ENCODE measurements at places on chromosomes 6 and 20.
A peak's percentile ranks its signal among the peaks of the same experiment; 100 is the strongest.

GRCh38 chr20:63252284-63252711 lies 2.0 kb downstream of the NKAIN4 start:
- no peak for DNase-seq

DNA sequence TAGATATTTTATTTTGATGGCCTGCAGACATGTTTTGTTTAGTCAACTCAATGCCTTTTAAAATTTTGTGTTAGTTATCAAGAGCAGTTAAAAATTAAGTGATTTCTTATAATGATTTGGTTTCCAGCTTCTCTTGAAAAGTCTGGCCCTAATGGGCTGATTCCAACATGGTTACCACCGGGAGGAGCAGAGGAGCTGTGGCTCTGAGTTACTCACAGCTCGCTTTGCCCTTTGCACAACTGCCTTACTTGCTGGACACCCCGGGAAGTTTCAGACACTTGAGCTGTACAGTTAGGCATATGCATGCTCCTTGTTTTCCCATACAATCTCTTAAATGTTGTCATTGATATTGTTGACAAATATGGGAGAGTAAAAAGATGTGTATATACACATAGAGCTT lies 173.1 kb upstream of the MMS22L start:
- no peak for DNase-seq

- DNase-seq: no peak
Measured at GRCh38 chr20:24007758-24008157, 19.2 kb upstream of the GGTLC1 start.

- DNase-seq: no peak
Measured at GRCh38 chr6:79895382-79896074, 51.8 kb downstream of the ELOVL4 start.

- DNase-seq: no peak
Measured at GRCh38 chr6:101650402-101651100, 257.0 kb downstream of the GRIK2 start.

GRCh38 chr20:44642203-44643153 lies 9.0 kb downstream of the ADA start:
- DNase-seq: peak; percentile 56

GRCh38 chr6:133681891-133682290 lies 207.0 kb upstream of the TCF21 start:
- no peak for DNase-seq

- no peak for DNase-seq
Measured at GRCh38 chr20:61640131-61640870, 388.2 kb downstream of the CDH4 start.

GRCh38 chr20:9955646-9956045 lies 79.1 kb upstream of the ANKEF1 start:
- DNase-seq: no peak

- DNase-seq: no peak
Measured at GRCh38 chr6:2958331-2958711, 13.0 kb downstream of the SERPINB6 start.

DNA sequence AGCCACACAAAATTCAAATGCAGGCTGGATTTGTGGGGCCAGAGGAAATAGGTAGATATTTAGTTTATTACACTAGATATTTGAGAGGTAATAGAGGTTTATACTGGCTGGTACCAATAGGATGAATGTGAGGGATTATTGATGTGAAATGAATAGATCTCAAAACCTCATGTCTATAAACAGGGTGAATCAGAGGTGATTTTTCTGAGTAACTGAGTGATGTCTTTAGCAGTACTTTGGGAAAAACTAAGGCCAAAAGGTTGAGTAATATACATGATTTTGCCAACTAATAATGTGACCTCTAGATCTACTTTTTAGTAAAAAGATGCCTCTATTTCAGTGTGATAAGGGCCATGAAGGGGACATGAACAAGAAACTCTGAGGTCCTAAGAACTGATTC lies 86.8 kb downstream of the HAO1 start:
- DNase-seq: no peak

DNA sequence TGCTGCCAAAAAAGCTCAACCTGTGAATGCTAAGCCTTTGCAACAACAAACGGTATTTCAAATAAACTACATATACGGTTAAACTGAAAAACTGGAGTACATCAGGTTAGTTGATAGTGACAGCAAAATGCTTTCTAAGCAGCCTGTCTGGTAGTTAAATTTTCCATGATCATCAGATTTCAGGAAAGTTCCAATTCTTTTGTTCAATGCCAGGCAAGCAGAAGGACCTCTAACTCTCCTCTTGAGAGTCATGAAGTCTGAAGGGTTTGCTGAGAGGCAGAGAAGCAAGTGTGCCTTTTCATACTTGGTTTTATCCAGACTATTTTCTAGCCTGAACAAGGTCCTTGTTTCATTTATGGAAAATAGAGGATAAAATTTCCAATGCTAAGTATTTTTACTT lies 4.5 kb downstream of the FLRT3 start:
- no peak for DNase-seq

DNA sequence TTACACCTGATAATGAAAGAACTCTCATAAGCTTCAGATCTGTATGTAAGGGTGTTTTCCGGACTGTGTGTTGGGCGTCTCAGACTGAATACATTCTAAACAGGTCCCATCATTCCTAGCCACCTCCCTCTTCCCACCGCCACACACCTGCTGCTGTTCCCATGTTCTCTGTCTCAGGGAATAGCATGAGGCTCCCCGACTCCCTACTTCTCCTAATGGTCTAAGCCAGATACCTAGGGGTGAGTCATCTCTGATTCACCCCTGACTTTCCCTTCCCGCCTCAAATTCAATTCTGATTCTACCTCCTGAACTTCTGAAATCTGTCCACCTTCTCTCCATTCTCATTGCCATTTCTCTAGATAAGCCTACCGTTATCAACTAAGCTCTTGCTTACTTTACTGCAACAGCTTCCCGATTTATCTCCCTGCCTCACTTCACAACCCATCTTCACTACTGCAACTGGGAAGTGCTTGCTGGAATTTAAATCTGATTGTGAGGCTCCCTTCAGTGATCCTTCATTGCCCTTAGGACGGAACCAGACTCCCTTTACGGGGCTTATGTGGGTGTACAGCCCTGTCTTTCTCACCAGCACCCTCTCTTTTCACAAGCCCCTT lies 1.6 kb downstream of the TMEM14A start:
- DNase-seq: no peak

DNA sequence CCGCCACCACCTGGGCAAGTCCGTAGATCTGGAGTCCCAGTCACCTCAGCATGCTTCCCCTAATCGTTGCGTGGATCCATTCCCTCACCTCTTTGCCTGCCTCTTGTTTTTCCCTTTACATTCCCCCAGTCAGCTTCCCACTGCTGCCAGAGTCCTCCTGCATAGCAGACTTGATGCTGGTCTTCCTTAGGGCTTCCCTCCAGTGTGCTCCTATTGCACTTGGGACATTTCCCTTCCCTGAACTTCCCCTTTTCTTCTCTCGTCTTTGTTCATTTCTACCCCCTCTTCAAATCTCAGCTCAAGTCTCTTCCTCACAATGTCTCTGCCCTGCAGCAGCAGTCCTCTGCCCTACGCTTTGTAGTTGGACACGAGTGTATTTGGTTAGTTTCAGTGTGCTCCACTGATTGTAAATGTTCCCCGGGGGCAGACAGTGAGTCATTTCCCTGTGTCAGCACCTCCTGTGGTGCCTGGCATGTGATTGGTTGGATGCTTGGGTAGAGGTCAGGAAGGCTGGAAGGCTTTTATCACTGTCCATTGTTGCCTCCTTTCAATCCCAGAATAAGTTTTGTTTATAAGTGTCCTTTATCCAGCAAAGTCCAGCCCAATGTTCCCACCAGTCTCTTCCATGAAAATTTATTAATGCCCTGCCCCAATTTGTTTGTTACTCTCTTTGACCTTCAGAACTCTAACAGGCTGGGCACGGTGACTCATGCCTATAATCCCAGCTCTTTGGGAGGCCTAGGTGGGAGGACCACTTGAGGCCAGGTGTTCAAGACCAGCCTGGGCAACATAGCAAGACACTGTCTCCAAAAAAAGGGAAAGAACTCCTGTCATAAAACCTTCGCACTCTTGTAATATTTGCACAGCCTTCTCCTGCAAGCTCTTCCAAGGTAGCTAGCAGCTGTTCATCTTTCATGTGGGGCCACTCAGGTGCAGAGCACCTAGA lies 38.3 kb downstream of the FAM120B start:
- DNase-seq: peak; percentile 44

DNA sequence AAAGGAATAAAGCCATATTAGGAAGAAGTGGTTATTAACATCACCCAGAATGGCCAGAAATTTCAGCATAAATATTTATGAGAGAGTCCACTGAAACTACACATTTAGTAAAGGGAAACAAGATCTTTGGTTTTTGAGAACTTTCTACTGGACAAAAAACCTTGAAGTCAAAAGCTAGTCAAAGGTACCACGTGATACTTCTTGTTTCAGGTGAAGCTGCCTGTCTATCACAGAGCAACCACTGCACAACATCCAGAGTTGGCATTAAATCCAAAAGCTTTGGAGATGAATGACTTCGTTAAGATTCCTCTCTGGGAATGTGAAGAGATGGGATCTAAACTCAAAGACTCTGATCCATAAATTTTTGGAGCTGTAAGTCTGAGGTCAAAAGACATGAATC lies 137.0 kb downstream of the KCNQ5 start:
- DNase-seq: no peak

DNA sequence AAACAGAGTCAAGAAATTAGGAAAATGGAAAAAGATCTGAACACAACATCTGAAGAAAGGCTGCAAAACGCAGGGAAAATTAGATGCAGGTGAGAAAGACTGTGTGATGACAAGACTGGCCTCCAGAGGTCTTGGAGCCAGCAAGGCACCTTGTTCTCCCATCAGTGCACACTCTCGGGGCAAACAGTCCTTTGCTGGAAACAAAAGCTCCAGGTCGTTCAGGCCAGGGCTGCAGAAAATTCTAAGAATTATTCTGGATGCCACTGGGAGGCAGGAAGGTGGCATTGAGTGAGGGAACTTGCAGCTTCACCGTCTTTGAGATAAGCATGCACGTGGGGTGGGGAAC lies 219.9 kb upstream of the SSTR4 start:
- DNase-seq: no peak

DNA sequence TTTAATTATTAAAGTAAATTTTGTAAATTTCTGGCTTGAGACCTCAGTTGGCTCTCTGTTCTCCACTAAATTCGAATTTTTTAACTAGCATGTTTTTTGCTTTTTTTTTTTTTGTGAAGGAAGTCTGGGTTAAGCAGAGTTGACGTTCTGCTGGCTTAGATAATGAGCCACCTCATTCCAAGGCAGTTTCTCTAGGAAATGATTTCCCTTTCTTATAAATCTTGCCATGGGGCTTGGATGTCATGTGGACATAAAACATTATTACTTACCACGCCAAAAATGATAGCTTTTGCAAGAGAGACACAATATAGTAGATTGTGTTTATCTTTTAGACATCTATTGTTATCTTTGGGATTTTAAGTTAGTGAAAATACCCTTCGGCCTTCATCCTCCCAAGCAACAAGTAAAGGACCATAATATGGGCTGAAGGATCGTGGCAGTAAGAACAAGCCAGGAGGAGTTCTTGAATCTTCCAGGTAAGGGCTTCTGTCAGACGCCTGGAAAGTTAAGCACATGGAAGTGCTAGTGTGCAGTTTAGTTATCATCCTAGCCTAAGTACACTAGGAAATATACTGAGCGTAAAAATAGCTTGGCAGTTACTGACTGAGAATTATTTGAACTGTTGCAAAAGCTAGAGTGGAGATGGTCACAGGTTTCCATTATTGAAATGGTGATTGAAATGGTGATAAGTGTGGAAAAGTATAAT lies 30.7 kb downstream of the ADGRG6 start:
- DNase-seq: no peak

GRCh38 chr6:56227071-56227879 lies 20.1 kb downstream of the COL21A1 start:
- DNase-seq: peak; percentile 96

DNA sequence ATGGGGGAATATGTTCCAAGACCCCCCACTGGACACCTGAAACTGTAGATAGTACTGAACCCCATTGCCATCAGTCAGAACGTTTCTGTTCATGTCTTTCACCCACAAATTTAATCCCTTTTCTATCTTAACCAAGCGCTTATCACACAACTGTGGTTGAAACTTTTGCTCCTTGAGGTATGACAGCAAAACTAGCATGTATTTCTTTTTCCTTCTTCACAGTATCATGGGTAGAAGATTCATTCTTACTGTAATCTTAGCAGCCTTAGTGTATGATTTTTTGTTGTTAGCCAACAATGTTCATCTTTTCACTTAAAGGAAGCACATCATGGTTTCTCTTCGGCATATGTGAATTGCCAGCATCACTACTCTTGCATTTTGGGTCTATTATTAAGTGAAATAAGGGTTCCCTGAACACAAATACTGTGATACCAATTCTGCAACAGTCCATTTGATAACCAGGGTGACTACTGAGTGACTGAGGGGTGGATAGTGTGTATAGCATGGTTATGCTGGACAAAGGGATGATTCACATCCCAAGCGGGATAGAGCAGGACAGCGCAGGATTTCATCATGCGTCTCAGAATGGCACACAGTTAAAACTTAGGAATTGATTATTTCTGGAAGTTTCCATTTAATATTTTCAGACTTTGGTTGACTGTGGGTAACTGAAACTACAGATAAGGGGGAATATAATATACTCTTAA lies 41.8 kb downstream of the KCNS1 start:
- DNase-seq: peak; percentile 34

DNA sequence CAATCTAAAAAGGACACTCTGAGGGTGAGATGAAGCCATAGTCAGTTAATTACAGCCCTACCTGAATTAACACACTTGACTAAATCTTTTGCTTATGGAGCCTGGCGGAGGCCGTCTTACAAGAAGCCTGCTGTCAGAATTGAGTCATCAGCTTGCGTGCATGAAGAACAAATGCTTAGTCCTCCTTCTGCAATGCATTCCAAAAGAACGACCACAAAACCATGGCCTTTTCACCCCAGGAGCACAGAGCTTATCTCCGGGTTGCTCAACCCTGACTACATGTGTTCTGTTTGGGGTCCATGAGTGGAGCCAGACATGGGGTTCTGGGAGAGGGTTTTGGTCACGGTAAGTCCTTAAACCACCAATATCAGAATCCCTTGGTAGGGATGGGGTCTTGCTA lies 318.1 kb downstream of the CLIC5 start:
- peak; percentile 89 for DNase-seq

DNA sequence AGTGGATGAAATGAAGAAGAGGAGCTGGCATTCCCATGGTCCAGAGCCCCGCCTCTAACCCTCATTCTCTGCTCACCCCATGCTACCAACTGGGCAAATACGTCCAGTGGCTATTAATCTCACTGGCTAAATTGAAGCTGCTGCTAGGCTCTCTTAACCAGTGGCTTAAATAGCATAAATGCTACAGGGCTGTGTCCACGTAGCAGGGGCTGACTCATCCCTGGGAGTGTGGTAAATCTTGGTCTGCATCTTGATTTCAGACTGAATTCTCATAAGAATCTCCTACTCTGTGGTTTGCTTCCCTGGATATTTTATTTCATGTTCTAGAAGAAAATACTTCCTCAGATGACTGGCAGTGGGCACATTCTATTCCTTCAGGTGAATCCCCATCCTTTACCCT lies 193.1 kb upstream of the ARG1 start:
- peak; percentile 31 for DNase-seq

Data from fibroblast of gingiva (primary cell).